ENCODE measurements at places on chromosomes 5 and 9. TPM values are rescaled to one million over a fixed set of nuclear protein-coding genes. Genes with fewer than 3 reads are reported as not detected.

Gene MYO10
- 0.24 TPM for total RNA-seq

Gene ZNF79
- 10.4 TPM for total RNA-seq

Gene PFN3
- total RNA-seq, result not detected

Gene UGCG
- 28.7 TPM for total RNA-seq

Data from activated naive CD4-positive, alpha-beta T cell treated with anti-CD3 and anti-CD28 coated beads, Interleukin-2, amount 10 ng/mL, durations not matched to agents 5 hours and 36 hours (primary cell).